ENCODE measurements at places on chromosomes 5 and 9.

DNA sequence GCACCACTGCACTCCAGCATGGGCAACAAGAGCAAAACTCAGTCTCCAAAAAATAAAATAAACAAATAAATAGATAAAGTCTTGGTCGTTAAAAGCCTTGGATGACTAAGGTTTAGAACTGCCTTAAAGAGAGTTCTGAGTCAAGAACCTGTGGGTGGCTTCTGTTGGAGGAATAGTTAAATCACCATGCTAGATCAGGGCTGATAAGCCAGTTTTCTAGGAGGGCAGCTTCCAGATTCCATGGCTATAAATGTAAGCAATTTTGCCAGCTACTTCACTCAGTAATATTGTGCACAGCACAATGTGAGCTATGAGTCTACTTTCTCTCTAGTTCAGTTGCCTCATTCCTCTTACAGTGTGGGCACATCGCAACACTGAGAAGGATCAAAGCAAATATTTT is 242.1 kb upstream of the NUDT12 start:
- no peak for DNase-seq

DNA sequence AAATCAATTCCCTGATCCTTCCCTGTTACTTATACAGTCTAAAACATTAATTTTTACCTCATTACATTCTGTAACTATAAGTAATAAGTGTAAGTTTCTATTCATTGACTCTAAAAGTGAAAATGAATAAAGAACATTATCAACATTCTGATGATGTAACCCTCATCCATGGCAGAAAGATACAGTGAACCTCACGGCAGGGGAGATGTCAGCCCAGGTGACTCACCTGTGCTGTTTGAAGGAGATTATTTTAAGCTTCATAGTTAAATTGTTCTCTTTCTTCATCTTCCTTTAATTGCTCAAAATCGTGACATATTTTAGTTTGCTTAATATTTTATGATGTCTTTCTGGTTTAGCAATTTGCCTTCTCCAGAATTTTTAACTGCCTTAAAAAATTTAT is 268.1 kb downstream of the FSTL4 start:
- no peak for DNase-seq

DNA sequence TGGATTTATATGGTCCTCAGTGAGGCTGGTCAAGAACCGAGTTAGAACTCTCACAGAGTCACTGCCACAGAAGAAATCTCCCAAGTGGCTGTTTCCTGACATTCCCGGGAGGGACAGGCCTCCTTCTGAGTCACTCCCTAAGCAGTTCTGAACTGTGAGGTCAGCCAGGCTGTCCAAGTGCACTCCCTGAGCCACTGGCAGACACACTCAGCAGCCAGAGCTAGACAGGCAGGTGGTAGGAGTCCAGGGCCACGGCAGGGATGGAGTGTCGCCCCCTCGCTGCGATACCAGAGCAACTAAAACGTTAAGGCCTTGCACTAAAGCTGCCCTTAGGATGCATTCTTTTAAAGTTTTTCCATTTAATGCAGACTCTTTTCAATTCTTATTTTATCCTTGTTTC is 3.4 kb downstream of the IL4 start:
- peak; percentile 27 for DNase-seq

GRCh38 chr9:96514108-96514799 is 64.3 kb downstream of the HABP4 start:
- no peak for DNase-seq

DNA sequence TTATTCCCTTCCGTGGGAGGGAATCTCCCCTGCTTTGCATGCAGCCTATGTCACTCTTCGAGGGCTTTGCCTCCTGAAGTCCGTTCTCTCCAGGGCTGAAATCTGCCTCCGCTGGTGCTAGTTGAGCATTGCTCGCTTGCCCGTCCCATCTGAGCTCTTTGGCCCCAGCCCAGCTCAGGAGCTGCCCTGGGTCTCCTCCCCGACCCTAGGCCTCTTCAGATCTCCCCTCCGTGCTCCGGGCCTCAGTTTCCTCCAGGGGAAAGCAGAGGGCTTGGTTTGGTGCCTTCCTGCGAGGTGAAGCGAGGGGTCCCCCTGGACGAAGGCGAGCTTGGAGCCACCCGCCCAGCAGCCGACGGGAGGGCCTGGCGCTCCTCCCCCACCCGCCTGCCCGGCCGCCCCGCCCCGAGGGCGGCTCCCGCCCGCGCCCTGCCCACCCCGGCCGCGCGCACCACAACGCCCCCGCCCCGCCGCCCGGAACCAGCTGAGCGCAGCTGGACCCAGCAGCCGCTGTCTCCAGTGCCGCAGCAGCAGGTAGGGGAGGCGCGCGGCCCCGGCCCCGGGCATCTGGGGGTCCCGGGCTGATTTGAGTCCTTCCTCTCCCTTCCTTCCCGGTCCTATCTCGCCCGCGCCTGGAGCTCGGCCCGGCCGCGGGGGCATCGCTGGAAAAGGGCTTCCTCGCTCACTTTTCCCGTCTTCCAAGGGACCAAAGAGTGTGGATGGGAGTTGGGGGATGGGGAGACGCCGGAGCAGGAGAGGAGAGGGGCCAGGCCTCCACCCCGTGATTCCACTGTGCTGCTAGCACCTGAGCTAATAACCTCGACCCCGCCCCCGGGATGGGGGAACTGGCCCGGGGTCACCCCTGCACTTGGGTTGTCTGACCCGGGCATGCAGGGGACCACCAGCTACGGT is at the start of gene GSN:
TSS of gene GSN (plus strand) at position 474 of the 909 bp plus-strand sequence. CDS start 33,810 bp downstream, outside the sequence.
- DNase-seq, result no peak

- DNase-seq, result no peak
Measured at GRCh38 chr5:41924526-41924871, 582 bp upstream of the FBXO4 start.

GRCh38 chr9:21751998-21752397 is 50.4 kb upstream of the MTAP start:
- DNase-seq, result no peak

DNA sequence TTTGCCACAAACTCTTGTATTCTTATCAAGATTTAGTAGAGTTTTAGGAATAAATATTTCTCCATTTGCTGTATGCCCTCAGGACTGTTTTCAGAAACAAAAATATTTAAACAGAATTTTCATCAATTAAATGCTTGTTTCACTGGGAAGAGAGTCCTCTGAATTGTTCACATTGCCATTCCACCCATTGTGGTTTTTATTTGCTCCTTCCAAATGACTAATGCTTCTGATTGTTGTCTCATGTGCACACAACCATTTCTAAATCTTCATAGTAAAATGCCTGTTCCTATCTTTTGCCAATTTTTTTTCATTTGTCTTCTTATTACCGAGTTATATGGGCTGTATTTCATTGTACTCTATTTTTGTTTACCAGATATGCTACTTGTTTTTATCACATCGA is 10.6 kb downstream of the MARCOL start:
- DNase-seq, result no peak

DNA sequence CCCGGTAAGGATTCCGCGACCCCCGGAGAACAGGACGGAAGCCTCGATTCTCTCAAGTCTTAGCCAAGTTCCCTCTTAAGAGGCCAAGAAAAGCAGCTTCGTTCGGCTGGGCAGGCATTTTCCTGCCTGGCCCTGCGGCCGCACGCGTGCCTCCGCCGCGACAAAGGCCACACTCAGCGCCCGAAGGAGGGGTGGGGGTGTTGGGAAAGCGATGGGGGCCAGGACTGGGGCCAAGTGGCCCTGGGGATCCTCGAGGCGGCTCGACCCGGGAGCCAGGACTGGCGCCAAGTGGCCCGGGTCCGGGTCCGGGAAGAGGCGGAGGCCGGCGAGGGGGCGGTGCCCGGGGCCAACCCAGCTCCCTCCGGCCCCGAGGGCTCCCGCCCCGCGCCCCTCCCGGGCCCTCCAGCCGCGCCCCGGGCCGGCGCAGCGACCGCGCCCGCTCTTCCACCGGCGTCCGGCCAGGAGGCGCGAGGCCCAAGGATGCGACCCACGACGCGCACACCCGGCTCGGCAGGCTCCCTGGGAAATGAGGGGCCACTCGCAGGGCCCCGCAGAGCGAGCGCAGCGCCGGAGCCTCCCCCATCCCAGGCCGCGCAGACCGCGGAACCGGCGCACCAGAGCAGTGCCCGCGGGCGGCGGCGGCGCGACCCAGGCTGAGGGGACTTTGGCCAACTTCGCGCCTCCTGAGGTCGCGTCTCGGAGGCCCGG is 756 bp downstream of the VAV2 start:
- DNase-seq, result no peak

GRCh38 chr9:106284296-106284695 is 578.7 kb upstream of the ZNF462 start:
- no peak for DNase-seq

All from type B pancreatic cell (in vitro differentiated cells).